Hematopoietic multipotent progenitor cell (in vitro differentiated cells): ENCODE measurements at places on chromosomes 3 and 15.

DNA sequence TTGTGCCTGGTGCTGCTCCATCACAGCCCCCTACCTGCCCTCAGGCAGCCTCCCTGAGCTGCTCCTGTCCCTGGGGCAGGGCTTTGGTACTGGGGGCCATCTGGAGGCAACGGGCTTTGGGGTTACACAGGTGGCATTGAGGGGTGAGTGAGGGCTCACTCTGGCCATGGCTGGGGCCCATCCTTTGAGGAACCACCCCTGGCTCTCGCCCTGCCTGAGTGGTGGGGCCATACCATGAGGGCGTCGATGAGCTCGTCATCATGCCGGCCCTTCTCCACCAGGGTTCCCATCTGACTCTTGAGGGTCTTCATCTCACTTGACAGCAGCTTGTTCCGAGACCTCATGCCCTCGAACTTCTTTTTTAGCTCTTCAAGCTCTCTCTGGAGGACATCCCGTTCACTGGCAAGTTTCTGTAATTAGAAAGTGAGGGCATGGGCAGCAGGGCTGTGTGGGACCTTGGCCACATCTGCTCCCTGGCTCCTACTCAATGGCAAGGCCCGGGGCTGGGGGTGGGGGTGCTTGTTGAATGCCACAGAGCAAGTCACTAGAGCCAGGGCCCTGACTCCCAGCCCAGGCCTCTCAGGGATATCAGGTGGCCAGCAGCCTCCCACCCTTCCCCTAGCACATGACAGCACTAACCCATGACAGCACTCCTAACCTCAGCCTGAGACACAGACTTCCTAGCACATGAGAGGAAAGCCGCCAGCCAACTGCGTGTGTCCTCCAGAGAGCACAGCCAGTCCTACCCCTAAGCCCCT is 33.5 kb downstream of the CCDC13 start:
- peak; percentile 22 for DNase-seq

DNA sequence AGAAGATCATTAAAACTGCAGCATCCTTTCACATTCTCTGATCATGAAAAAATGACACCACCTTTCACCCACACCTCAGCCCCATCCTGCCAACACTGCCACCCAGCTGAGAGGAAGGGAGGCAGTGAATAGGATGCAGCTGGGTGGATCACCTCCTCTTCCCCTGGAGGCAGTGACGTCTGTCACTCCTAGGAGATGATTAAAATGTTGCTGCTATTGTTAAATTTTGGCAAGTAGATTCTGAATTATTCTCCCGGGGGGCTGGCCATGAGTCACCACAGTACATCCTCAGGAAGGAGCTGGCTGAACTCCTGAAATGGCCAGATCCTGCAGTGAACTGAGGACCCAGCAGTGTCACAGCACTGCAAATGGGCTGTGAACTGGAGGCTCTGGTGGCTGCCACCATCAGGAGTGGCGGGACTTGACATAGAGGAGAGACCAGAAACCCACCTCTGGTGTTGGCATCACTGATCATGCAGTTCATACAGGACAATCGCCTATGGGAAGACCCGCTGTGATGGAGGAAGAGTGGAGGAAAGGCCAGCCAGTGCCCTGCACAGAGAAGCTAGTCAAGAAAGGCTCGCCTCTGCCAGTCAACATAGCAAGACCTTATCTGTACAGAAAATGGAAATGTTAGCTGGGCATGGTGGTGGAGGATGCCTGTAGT is 199.1 kb downstream of the FAM43A start:
- DNase-seq, result no peak

DNA sequence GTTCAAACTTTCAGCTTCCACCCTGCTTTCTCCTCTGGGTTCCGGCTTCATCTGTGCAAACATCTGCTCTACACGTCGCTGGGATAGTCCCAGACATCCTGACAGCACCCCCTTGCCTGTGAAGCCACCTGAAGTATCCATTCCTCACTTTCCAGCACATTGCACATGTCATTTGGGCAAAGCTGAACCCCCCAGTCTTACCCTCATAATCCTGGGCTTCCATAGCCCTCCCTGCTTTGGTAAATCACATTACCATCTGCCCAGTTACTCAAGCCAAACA is 42.5 kb downstream of the STARD5 start:
- DNase-seq, result no peak

GRCh38 chr3:134576831-134577230 is 74.0 kb downstream of the KY start:
- no peak for DNase-seq

GRCh38 chr15:83284559-83285283 is at the start of gene BNC1:
Gene BNC1, minus strand, starts transcription at chr15:83284664. Its CDS starts 36 bp downstream, at chr15:83284628.
- peak; percentile 15 for DNase-seq

DNA sequence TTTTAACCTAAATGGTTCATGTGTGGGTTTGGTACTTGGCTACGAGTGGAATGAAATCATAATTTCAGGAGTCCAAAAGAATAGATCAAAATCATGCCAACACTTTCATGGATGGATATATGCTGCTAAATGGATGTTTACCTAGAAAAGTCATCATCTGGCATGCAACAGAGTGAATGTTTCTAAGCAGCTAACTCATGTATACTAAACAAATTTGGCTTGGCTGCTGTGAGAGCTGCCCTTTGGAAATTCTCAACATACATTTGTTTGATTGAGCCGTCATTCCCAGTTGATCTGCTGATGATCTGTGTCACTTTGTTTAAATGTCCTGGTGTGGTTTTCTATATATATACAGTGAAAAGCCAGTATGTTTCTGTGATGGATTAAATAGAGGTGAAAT is 263.3 kb downstream of the MECOM start:
- DNase-seq, result no peak

DNA sequence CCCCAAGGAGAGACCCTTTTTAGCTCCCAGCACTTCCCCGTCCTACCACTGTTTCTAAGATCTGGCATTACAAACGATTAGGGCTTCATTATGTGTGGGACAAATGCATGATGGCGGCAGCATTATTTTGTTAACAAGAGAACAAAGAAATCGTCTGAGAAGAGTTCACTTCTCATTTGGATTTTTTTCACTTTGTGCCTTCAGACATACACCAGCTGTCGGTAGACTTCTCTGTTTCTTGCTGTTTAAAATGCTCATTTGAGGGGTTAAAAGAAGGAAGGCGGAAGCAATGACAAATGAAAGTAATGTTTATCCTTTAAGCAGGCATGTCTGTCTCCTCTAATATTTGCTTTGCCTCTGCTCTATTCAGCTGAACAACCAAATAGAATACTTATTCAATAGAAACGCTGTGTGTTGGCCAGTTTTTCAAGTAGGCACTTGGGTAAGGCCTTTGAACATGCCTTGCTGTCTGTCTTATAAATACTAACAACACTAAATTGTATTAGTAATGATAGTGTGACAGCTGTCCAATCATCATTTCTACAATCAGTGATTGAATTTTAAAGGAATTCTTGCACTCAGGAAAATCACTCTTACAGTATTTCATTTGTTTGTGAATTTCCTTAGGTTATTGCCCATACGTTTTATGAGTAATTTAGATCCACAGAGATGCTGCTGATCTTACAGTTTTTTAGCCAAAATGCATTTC is 382.4 kb downstream of the IL5RA start:
- no peak for DNase-seq

DNA sequence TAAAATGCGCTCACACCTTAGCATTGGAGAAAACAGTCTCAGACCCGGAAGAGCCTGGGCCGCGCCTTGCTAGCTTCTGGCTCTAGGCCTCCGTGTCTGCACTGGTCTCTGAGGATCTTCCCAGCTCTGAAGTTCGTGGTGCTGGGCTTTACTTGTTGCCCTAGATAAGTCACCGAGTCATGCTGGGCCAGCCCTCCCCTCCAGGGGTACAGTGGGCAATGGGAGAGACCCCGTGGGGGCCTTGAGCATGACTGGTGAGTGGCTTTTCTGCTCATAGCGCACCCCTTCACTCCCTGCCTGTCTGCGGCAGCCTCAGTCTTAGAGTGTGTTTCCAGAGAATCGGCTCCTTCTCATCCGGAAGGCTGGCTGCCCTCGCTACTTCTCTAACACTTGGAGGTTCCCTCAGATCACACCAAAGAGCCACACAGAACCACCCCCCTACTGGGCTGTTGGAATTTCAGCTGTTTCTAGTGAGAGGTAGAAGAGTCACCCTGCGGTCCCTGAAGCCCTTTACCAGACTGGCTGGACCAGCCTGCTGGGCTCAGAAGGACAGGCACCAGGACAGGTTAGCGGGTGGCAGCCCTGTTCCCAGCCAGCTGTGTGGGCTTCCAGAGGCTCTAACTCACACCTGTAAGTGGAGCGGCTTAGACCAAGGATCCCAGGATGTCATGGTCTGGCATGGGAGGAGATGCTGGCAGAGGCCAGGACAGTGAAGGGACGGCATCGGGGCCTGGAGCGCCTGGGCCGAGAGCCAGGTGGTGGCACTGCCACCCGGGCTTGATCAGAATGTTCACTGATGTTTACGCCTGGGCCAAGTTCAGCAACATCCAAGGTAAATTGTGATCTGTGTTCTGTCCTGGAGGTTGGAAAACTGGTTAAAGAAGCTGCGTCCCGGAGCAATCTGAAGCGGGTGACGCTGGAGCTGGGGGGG is 17.9 kb downstream of the ALDH1A3 start:
- no peak for DNase-seq

GRCh38 chr3:169847896-169848295 is 21.8 kb downstream of the LRRC31 start:
- no peak for DNase-seq

- DNase-seq, result no peak
Observed at GRCh38 chr3:185267193-185267592, 13.3 kb upstream of the EHHADH start.

DNA sequence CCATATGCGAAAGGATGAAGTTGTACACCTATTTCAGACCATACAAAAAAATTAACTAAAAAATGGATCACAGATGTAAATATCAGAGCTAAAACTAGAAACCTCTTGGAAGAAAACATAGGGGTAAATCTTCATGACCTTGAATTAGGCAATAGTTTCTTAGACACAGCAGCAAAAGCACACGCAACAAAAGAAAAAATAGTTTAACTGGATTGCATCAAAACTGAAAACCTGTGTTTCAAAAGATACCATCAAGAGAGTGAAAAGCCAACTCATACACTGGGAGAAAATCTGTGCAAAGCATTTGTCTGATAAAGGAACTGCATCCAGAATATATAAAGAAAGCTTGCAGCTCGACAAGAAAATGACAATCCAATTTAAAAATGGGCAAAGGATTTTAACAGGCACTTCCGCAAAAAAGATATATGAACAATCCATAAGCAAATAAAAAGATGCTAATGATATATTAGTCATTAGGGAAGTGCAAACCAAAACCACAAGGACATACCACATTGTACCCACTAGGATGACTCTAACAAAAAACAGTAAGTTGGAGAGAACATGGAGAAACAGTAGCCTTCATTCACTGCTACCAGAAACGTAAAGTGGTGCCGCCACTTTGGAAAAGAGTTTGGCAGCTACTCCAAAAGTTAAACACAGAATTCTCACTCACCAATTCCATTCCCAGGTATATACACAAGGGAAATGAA is 263.1 kb downstream of the ADAMTS17 start:
- no peak for DNase-seq

GRCh38 chr3:120160050-120160449 is 65.8 kb upstream of the GSK3B start:
- DNase-seq, result no peak

GRCh38 chr15:60656885-60657284 is 177.9 kb upstream of the ICE2 start:
- no peak for DNase-seq

- DNase-seq, result no peak
Observed at GRCh38 chr3:178036451-178037144, 499.6 kb upstream of the KCNMB2 start.

GRCh38 chr3:31952205-31952604 is 28.9 kb downstream of the OSBPL10 start:
- no peak for DNase-seq

DNA sequence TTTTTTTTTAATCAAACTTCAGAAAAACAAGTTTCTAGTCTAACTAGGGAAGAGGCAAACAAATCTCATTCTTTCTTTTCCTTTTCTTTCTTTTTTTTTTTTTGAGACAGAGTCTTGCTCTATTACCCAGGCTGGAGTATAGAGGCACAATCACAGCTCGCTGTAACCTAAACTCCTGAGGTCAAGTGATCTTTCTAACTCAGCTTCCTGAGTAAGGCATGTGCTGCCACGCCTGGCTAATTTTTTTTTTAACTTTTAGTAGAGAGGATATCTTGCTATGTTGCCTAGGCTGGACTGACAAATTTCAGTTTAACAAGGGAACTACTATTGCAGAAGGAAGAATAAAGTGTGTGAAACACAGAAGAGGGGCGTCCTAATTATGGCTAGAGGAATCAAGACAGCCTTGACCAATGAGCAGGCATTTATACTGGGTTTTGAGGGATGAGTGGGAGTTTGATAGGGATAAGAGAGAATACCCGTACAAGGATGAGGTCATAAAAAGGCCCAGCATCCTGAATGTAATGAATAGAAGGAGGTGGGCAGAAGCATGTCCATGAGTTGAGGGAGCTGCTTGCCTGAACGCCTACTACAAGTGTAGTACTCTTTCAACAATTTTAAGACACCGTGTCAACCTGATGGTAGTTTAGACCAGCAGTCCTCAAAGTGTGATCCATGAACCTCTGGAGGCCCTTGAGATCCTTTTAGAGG is 6.7 kb upstream of the ZFAND6 start:
- DNase-seq, result no peak

DNA sequence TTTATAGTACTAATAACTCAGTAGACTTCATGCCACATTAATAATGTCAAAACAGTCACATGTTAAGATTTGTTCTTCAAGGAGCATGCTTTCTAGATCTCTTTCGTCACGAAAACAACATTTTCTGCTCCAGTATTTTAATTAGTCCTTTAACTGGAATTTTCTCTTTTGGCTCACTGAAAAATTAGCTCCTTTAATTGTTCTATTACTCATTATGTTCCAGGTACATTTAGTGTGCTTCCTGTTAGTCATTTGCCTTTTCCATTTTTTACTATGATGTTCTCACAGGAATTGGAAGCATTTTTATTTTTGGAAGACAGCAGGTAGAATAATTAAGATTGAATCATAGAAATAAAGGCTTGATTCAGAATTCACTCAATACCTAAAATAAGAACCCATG is 111.2 kb downstream of the SLC9A9 start:
- DNase-seq, result no peak
